ENCODE measurements at places on chromosomes 16 and 17.

GRCh38 chr16:19967963-19968362 is 83.3 kb upstream of the GPRC5B start:
- no peak for DNase-seq

GRCh38 chr17:55710410-55710809 is 12.3 kb downstream of the TMEM100 start:
- DNase-seq, result peak; percentile 52

DNA sequence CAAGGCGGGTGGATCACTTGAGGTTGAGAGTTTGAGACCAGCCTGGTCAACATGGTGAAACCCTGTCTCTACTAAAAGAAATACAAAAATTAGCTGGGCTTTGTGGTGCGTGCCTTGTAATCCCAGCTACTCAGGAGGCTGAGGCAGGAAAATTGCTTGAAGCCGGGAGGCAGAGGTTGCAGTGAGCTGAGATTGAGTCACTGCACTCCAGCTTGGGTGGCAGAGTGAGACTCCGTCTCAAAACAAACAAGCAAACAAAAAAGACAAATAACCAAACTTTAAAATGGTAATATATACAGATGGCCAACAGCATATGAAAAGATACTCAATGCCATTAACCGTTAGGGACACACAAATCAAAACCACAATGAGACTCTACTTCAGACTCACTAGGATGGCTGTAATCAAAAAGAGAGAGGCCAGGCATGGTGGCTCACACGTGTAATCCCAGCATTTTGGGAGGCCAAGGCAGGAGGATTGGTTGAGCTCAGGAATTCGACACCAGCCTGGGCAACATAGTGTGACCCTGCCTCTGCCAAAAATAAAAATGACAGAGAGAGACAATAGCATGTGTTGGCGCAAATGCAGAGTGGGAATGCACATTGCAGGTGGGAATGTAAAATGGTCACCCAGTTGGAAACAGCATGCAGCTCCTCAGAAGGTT is 21.3 kb downstream of the SULT1A2 start:
- DNase-seq, result no peak

GRCh38 chr17:78557598-78558039 is 19.6 kb downstream of the DNAH17 start:
- no peak for DNase-seq

GRCh38 chr17:51036084-51036483 is 84.6 kb downstream of the SPAG9 start:
- DNase-seq, result no peak

DNA sequence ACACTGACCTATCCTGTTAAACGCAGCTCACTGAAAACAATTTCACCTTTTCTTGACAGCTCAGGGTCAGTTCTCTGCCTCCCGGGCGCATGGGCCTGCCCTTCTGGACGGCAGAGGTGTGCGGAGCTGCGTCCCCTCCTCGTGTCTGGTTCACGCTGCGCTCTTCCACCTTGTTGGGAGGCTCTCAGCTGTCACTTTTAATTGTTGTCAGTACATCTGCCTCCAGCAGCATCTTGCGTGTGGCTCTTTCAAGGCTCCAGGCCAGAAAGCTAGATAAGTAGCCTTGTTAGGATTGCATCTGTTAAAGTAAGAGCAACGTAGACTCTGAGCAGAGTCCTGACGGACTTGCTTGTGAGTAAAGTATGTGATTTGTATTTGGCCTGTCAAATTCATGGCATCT is 59.4 kb downstream of the MGAT5B start:
- no peak for DNase-seq

- DNase-seq, result no peak
Observed at GRCh38 chr16:68991075-68991474, 114.4 kb upstream of the HAS3 start.

- no peak for DNase-seq
Observed at GRCh38 chr16:64352246-64352645, 769.6 kb downstream of the CDH11 start.

DNA sequence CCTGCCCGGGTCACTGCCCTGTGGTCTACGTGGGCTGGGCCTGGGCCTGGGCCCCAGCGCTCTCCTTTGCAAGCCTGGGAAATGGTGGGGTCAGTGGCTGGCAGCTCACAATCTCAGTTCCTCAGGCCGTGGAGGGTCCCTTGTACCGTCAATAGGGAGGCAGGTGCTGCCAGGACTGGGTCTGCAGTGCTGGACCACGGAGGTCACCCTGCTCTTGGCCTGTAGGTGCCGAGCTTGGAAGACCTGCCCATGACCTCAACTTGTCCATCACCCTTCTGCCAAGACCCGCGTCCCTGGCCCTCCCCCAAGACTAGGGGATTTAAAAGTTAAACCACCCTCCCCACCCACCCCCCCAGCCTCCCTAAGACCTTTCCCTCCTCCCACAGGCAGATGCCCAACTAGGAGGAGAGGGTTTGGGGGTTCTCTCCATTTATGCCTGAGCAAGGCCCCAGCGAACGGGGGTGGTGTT is 2.5 kb downstream of the TBX2 start:
- DNase-seq, result no peak

DNA sequence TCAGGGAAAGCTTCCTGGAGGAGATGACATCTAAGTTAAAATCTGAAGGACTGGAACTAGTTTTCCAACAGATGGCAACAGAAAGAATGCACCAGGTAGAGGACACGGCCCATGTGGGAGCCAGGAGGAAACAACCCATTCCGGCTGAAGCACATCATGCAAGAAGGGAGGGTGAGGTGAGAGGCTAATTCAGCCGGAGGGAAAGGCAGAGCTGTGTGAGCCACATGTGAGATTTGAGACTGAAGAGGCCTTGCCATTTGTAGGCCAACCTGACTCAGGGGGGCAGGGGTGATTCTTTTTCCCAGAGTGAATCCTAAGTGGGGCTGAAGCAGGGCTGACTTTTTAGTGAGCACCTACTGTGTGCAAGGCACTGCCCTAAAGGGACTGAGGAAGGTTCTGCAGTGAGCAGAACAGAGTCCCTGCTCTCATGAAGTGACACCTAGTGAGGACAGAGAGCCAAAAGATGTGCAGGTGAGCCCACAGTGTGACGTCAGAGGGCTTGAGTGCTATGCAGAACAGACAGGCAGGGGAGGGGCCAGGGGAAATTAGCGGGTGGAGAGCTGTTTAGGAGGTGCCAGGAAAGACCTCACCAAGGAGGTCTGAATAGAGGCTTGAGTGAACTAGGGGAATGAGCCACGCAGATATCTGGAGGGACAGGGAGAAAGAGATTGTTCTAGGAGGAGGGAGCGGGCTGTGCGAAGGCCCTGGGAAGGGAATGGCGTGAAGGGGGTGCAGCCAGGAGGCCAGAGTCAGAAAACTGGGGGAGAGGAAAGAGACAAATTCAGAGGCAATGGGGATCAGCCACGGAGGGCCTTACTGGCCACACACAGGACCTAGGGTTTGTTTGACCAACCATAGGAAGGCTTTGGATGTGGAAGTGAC is 19.8 kb upstream of the IL21R start:
- DNase-seq, result no peak

DNA sequence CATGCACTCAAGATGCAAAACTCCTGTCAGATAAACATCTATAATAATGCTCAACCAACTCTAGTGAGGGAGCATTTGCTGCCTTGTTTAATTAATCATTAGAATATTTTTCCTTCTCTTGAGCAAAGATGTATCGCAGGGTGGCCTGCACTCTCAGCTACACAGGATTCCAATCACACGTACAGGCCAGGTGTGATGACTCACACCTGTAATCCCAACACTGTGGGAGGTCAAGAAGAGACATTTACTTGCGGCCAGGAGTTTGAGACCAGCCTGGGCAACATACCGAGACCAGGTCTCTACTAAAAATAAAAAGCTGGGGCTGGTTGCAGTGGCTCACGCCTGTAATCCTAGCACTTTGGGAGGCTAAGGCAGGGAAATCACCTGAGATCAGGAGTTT is 49.1 kb downstream of the ARHGAP17 start:
- DNase-seq, result no peak

DNA sequence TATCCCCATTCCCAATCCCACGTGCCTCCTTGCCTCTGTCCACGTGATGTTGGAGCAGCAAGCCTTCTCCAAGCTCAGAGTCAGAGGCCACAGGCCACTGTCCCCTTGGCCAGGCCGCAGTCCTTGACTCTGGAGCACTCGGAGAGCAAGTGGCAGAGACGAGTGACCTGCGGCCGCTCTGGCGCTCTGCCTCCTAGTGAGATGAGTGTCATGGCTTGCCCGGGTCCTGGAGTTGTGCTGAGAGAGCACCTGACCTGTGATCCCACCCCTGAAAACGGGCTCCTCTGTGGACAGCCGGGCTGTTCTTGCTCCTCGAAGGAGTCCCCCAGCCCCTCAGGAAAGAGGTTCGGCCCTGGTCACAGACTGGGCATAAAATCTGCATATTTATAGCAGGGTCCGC is 10.0 kb upstream of the FASN start:
- DNase-seq, result no peak

DNA sequence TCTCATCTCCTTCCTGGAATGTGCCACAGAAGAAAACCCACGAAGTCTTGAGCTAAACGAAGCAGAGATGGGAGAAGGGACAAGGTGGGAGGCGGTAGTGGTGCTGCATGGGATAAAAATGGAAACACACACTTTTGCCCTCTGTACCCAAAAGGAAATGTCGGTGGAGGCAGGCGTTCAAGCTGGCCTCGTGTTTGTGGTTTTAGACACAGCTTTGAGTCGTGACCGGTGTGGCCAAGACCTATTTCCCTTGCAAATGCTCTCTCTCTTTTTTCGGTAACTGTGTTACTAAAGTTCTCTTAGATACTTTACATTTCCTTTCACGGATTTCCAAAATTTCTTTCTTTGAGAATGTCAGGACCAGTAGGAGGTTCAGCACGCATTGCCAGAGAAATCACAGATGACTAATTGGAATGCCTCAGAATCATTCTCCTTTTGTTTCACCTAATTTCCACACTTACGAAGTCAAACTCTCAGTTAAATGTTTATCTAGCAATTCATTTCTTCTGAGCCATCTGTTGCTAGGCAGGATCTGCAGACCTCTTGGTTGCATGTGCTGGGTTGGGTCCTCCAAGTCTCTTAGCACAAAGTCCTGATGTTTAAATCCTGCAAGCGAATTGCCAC is 412.3 kb downstream of the MAF start:
- DNase-seq, result no peak

DNA sequence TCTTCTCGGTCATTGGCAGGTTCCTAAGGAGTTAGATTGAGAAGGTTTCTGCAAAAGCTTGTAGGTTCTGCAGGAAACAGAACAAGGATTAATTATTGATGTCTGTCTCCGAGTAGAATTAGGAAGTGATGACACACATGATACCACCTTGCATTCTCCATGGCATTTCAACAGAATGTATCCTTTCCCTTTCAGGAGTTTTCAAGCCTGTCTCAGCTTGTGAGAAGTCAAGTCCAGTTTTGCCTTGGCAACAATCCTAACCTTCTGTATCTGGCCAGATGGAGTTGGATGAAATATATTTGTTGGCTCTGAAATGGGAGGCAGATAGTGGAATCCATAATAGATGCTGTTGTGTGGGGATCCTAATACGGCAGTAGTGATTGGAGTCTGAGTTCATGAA is 235.5 kb downstream of the SHISA9 start:
- no peak for DNase-seq

DNA sequence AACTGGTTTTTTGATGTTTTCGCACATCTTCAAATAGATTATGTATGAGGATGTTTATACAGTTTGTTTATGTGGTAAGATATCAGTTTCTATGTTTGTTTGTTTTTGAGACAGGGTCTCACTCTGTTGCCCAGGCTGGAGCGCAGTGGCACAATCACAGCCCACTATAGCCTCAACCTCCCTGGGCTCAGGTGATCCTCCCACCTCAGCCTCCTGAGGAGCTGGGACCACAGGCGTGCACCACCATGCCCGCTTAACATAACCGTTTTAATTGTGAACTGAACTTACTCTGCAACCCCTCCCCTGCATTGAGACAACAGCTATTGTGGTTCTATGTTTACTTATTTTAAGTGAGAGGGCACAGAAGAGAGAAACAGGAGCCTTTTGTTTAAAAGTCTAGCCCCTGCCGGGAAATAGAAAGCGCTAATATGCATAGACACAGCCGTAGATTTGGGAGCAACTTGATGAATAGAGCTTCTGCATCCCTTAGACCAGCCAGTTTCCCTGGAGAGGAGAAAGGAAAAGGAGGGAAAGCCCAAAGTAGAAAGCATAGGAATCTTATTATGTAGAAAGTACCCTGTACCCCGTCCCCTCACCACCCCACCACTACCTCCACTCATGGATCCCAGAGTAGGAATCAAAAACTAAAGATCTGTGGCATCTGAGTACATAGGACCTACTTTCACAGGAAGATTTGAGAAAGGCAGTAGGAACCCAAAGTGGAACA is 19.6 kb upstream of the APPBP2 start:
- no peak for DNase-seq

DNA sequence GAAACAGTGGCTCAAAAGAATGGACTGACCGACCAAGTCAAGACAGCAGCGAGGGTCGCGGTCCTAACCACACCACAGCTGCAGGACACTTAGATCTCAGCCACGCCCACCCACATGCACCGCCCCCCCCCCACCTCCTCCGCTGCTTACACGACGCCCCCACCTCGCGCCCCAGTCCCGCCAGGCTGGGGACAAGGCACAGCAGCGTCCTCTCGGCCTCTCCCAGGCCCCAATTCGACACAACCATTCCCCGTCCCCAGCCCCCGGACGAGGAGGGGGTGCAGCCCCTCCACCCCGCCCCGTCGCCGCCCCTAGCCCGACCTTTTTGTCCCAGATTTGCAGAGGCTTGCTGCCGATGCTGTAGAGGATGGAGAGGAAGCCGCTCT is 477 bp downstream of the CFAP20 start:
- DNase-seq, result no peak

DNA sequence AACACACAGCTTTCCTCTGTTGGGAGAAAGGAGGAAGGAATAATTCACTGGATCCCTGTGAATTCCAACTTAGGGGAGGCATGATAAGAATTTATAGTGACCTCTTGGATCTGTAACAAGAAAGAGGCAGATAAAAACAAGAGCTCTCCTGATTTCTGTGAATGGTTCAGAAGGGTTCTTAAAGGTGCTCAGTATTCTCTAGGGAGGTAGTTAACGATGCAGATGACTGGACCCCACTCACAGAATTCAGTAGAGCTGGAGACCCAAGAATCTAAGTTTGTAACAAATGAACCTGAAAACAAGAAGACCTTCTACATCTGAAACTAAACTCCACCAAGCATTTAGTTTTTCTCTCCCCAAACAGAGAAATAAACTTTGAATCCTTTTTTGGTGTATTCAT is 8.6 kb downstream of the ZNRF1 start:
- no peak for DNase-seq

- DNase-seq, result no peak
Observed at GRCh38 chr16:49811644-49812334, 44.1 kb downstream of the ZNF423 start.

GRCh38 chr17:15914400-15915170 is 30.3 kb upstream of the ADORA2B start:
- no peak for DNase-seq

DNA sequence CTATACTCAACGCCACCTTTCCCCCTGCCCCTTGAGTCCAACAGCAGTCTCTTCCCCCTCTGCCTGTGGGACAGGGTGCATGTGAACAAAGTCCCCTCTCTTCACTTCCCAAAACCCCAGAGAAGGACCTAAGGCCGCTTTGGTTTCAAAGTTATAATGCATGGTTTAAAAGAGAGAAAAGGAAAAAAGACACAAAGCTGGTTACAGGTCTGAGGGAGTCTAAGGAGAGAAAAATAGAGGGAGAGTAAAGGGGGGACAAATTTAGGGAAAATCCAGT is 1.1 kb upstream of the GABARAP start:
- DNase-seq, result no peak

- no peak for DNase-seq
Observed at GRCh38 chr16:17557949-17558348, 87.2 kb upstream of the XYLT1 start.

GRCh38 chr16:64153718-64154117 is 968.1 kb downstream of the CDH11 start:
- no peak for DNase-seq

All from NCI-H2029 treated with DMSO at 0.1 percent for 48 hours (cell line).